ENCODE measurements at places on chromosomes 7 and 10. TPM values are rescaled to one million over a fixed set of nuclear protein-coding genes. Genes with fewer than 3 reads are reported as not detected.

Gene ASCC1
- total RNA-seq: 30.6 TPM

DNA sequence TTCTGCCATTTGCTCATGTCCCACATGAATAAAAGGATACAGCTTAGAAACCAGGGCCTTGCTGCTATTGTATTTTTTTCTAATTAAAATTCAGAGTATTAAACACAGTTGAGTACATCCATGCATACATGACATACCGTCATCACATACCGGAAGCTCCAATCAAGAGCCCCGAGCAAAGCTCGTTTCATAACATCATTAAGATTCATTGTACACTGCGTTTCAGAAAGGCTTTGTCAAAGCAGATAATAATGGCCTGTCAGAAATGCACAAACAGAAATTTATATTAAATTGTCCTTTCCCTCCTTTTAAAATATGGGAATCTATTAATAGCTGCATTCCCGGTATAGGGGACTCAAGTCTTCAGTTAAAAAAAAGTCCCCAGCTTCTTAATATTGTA is 103.4 kb downstream of the PRTFDC1 start:
- H3K4me1 ChIP-seq: peaks cover 4% of the 10 kb centered on the region
- peak; percentile 85 for DNase-seq
- H3K27ac ChIP-seq: no peak overlapping the region
- no peaks in the 10 kb centered on the region for H3K36me3 ChIP-seq

- peaks cover 4% of the 10 kb centered on the region for H3K4me1 ChIP-seq
- no peaks in the 10 kb centered on the region for H3K27me3 ChIP-seq
- peaks cover 56% of the 10 kb centered on the region for H3K36me3 ChIP-seq
- H3K27ac ChIP-seq: no peak overlapping the region
- no peak overlapping the region for H3K4me3 ChIP-seq
These were observed 37.3 kb downstream of the ZCCHC24 start for GRCh38 chr10:79407811-79408795.

GRCh38 chr10:76700241-76700640 is 937.4 kb downstream of the KCNMA1 start:
- H3K36me3 ChIP-seq: no peaks in the 10 kb centered on the region
- H3K4me3 ChIP-seq: no peak overlapping the region
- no peak for DNase-seq

Gene C10orf67
- total RNA-seq: 0.69 TPM

- no peak for DNase-seq
- no peaks in the 10 kb centered on the region for H3K4me1 ChIP-seq
- no peak overlapping the region for H3K4me3 ChIP-seq
- no peaks in the 10 kb centered on the region for H3K27me3 ChIP-seq
These were observed 108.7 kb upstream of the PFKP start for GRCh38 chr10:2958659-2959058.

DNA sequence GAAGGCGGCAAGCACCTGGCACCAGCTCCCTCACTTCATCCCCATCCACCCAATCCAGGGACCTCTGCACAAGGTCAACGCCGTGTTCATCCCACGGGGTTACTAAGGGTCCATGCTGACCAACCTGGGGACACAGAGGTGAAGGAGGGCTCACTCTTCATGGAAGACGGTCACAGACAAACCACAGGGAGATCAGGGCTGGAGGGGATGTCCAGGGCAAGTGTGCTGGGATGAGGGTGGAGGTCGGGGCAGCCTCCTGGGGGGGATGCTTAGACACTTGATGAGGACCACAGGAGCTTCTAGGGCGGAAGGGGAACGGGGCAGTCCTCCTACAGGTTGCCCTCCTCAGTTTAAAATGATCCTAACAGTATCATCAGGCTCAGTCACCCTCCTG is 46.7 kb downstream of the FAM53B start:
- DNase-seq: no peak
- peaks cover 73% of the 10 kb centered on the region for H3K36me3 ChIP-seq
- H3K4me1 ChIP-seq: peaks cover 78% of the 10 kb centered on the region
- H3K27ac ChIP-seq: peak overlapping the region; percentile 79
- no peak overlapping the region for H3K4me3 ChIP-seq
- H3K27me3 ChIP-seq: no peaks in the 10 kb centered on the region

Gene RBP3
- total RNA-seq: not detected

DNA sequence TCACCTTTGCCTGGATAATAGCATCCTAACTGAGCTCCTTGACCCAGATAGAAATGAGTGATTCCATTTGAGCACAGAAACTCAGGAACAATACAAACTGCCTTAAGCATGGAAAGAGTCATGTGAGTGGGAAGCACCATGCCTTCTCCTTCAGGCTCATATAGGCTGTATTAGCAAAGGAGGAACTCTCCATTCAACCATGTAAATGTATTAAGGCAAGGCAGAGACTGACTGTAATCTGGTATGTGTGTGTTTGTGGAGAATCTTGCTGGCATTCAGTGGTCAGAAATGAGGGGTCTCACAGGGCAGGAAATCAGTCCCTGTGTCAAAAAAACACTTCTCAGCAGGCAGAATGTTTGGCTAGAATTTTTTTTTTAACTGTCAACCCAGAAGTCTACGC is 40.2 kb downstream of the COA1 start:
- H3K27me3 ChIP-seq: no peaks in the 10 kb centered on the region
- H3K4me1 ChIP-seq: no peaks in the 10 kb centered on the region
- no peak overlapping the region for H3K27ac ChIP-seq

All from spinal cord (tissue), 10 donors.